HuH-7 (cell line): ENCODE measurements at places on chromosomes 4 and X.
A peak's percentile ranks its signal among the peaks of the same experiment; 100 is the strongest.

DNA sequence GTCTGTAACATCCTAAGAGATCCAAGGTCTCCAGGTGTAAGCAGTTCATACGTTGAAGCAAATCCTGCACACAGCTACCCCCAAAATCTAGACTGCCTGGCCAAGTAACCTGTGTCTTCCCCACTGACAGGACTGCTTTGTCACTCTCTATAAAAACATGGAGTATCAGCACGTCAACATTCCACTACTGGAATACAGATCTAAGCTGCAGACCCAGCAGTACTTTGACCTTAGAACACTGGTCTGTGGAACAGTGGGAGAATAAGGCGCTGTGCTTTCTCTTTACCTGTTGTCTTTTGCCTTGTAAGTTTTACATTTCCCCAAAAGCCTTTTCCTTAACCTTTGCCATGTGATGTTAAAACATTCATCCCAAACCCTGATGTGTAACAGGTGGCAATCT is 137.4 kb downstream of the JADE1 start:
- no peak for DNase-seq

DNA sequence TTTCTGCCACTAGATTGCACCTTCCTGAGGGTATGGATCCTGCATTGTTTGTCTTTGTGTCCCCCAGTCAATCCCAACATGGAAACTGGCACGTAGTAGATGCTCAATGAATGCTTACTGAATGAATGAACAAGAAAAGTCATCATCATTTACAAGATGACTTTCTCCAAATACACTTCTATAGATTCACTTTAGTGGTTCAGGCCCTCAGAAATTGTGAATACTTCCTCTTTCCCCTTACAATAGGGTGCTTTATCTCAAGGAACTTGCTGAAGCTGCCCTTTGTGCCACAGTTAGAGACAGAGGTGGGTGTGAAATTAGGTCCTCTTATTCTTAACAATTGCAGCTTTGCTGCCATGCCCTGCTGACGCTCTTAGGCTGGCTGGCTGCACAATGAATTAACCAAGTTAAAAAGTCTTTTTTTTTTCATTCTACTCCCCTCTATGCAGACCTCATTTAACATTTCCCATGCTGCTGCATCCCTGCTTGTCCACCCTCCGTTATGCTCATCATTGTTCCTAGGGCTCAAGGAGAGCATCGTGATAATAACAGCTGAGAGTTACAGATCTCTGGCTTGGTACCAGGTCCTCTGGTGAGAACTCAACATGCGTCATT is 108.0 kb upstream of the ZNF518B start:
- DNase-seq, result no peak

GRCh38 chr4:40583850-40584439 is 45.7 kb downstream of the RBM47 start:
- DNase-seq, result no peak

DNA sequence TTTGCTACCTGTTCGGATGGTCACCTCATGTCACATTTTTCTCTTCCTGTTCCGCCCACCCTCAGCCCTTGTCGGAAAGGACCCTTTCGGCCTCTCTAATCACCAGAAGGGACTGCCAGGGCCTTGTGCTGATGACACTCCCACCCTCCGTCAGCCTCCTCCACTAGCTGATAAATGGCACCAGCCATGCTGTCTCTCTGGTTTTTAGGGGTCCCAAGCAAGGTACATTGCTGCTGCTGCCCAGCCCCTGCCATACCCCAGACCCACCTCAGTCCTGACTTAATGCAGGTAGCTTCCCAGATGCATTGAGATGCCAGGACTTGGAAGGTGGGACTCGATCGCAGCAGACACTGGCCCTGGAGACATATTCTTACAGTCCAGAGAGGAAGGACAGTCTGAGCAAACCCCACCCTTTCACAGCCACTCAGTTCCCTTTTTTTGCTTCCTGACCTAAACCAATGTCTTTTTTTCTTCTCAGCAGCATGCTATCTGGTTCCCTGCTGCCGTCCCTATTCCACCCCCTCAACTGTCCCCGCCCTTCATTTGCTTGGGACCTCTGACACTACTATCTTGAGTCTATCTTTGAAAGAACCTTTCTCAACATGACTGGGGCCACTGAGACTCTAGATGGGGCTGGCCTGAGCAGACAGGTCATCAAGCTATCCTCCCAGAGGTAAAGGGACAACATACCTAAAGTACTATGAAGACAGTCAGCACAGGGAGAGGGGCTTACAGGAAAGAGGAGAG is at the start of gene BTK:
TSS of gene BTK (minus strand) at position 397 of the 747 bp plus-strand sequence. CDS start 10,907 bp downstream, outside the sequence.
- DNase-seq, result no peak

- no peak for DNase-seq
Observed at GRCh38 chrX:97372001-97372766, 488.5 kb downstream of the RPA4 start.

- DNase-seq, result no peak
Observed at GRCh38 chrX:49230500-49231232, 2.5 kb downstream of the CACNA1F start.

- DNase-seq, result no peak
Observed at GRCh38 chrX:142036116-142036515, 132.4 kb downstream of the MAGEC1 start.

GRCh38 chr4:3871181-3871852 is 105.1 kb downstream of the ADRA2C start:
- DNase-seq, result no peak

DNA sequence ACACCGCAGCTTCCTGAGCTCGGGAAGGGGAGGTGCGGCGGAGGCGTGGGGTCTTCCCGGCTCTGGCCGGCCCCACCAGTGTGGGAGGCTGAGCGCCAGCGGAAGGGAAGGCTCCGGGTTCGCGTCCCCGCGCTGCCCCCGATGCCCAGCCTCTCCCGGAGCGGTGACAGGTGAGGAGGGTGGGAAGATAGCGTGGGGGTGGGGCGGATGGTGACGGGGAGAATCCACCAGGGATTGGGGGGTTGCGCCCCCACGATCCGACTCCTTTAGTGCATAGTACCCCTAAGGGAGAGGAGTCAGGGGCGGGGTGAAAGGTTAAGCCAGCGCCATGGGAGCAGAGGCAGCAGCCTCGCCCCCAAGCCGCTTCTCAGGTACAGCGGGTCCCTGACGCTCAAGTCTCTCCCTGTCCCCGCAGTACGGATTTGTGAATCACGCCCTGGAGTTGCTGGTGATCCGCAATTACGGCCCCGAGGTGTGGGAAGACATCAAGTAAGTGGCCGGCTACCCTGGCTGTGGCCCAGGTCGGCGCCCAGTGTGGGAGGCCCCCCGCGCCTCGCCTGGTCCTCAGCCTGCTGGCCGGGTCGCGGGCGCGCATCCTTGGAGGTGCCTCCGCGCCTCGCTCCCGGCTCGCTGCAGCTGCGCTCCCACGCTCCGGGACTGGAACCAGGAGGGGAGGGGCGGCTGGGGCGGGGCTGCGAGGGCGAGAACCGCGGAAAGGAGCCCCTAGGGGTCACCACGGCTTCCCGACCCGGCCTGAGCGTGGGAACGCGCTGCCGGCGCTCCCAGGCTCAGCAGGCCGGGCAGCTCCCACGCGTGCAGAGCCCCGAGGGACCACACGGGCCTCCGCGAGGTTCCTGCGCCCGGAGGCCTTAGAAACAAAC is 791 bp downstream of the GUCY1B1 start:
- no peak for DNase-seq

GRCh38 chr4:825063-825970 is 612 bp downstream of the CPLX1 start:
- DNase-seq, result peak; percentile 74

- DNase-seq, result no peak
Observed at GRCh38 chr4:185999207-185999606, 69.7 kb upstream of the TLR3 start.

DNA sequence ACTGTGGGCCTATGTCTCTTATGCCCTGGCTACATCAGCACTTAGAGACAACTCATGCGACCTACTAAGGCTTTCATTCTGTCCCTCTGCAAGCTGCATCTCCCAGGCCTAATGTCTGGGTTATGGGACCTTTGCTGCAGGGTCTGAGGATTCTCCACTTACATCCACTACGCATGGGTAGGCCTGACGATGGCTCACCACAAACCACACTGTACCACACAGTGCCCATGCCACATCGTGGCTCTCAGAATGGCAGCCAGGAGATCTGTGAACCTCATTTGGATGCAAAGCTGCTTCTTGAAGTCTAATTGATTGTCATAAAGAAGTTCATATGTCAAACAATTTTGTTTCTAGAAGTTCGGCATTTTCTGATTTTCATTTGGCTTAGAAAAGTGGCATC is 84.6 kb upstream of the BEND4 start:
- DNase-seq, result no peak

DNA sequence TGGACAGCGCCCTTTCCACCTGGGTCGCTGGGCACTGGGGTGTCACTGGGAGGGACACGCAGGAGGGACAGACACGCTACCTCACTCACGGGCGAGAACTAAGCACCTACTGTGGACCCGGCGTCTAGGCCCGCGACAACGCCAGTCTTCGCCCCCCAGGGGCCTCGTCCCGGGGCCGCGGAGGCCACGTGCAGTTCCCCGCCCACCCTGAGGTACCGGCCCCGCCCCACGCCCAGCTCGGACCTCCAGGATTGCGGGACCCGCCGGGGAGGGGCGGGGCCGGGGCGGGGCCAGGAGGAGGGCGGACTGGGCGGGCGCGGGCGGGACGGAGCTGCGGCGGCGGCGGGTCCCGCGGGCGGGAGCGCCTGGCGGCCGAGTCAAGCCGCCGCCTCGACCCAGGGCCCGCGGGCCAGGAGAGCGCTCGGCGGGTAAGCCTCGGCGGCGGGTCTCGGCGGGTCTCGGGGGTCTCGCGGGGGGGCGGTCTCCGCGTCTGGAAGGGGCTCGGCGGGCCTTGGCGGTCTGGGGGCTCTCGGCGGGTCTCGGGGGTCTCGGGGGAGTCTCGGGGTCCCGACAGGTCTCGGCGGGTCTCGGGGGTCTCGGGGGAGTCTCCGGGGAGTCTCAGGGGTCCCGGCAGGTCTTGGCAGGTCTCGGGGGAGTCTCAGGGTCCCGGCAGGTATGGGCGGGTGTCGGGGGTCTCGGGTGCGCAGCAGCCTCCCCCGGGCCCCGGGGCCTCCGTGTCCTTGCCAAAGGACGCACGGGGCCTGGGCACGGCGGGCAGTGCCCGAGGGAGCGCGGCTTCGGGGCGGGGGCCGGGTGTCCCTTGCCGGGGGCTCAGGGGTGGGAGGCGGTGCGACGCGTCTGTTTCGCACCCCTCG is at the start of gene SH3BP2:
TSS of gene SH3BP2 (plus strand) at position 375 of the 875 bp plus-strand sequence. CDS start 27,533 bp downstream, outside the sequence.
- DNase-seq, result peak; percentile 90

GRCh38 chrX:95063554-95063953 is 1389.5 kb downstream of the FAM133A start:
- no peak for DNase-seq

GRCh38 chrX:50638123-50638522 is 167.5 kb upstream of the DGKK start:
- no peak for DNase-seq

DNA sequence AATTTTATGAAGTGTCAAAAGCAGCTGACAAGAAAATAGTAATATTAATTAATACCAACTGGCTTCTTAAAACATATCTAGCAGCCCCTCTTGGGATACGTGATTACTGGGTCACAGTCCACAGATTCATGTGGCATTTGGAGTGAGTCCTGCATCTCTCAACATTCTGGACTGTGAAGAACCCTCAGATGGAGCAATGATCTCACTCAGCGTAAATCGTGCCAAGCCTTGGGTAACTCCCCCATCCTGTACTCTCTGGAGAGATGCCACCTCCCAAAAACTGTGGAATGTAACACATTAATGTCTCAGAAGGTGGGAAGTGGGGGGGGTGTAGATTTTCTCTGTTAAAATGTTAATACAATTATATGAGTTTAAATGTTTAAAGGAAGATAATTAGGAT is 118.2 kb upstream of the IQCM start:
- DNase-seq, result no peak

GRCh38 chr4:8540586-8540985 is 39.6 kb upstream of the GPR78 start:
- DNase-seq, result no peak

GRCh38 chr4:142041788-142042187 is 405.4 kb downstream of the IL15 start:
- DNase-seq, result no peak

DNA sequence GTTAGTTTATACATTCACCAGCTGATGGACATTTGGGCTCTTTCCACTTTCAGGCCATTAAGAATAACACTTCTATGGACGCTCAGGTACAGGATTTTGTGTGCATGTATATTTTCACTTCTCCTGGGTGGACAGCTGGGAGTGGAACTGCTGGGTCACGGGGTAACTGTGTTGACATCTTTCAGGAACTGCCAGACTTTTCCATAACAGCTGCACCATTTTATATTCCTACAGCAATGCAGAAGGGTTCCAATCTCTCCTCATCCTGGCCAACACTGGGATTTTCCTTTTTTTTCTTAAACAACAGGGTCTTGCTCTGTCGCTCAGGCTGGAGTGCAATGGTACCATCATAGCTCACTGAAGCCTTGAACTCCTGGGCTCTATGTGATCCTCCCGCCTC is 11.9 kb downstream of the HAUS7 start:
- DNase-seq, result no peak

DNA sequence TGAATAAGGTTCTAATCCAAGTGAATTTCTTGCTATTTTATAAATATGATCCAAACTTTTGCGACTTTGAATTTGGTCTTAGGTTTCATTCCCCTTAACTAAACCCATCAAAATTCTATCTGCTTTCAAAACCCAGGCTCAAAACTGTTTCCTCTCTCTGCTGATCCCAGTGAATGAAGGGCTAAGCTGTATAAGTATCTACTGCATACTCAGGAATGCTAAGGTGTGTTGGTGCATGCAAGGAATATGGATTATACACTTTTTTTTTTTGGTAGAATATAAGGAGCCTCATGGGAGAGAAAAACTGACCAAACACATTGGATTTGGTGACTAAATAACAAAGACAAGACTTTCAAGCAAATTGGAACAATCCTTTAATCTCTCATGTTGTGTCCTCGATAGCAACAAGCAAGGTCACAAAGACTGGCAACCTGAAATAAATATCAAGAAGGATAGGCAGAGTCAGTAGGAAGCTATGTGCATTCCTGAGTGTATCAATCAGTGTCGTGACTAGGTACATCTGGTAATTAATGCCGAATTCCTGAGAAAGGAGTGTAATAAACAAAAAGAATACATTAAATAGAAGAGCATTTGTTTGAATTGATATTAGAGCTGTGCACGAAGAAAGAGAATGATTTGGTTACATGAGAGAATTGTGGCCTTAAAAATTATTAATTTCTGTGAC is 74.3 kb upstream of the KCTD8 start:
- no peak for DNase-seq

DNA sequence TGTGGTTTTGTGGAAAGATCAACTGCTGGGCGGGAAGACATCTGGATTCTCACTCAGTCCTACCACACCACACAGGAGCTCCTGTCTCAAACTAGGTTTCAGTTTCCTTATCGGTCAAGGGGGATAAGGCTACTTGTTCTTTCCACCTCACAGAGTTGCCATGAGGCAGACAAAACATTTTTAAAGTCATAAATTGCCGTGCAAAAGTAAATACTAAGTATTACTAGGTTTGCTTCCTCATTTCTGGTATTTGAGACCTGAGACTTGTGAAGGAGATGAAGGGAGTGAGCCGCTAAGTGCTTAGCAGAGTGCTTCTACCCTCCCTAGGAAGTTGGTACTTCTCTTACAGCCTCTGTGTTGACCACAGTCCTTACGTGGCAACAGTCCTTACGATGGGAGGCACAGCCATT is 1.5 kb downstream of the LAP3 start:
- no peak for DNase-seq

GRCh38 chr4:3514221-3514780 is 17.9 kb downstream of the LRPAP1 start:
- no peak for DNase-seq
